Activated CD4-positive, alpha-beta T cell treated with anti-CD3 and anti-CD28 coated beads, Interleukin-2, Interleukin-6, amounts not matched to agents 100 ng/mL and 50 ng/mL, durations not matched to agents 16 hours and 8 hours (primary cell): ENCODE measurements at places on chromosomes 1 and 21.

GRCh38 chr1:225396357-225396756 lies 31.5 kb downstream of the LBR start:
- no peak for DNase-seq

- no peak for DNase-seq
These were observed 4.8 kb upstream of the TLR5 start for GRCh38 chr1:223147873-223148272.

DNA sequence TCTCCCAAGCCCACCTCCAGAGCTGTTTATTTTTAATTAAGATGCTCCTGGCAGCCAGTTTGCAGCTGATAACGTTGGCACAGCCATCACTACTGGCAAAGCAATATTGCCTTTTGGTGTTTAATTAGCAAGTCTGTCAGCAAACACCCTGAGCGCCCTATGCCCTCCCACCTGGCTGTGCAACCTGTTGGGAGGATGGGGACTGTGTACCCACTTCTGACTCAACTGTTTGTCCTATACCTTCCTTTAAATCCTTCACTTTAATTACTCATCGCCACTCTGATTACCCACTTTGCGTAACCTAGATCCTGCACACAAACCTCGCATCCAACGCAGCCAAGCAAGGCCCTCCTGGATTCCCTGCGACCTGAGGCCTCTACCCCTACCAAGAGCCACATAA lies 67.1 kb downstream of the BCAR3 start:
- DNase-seq = no peak

DNA sequence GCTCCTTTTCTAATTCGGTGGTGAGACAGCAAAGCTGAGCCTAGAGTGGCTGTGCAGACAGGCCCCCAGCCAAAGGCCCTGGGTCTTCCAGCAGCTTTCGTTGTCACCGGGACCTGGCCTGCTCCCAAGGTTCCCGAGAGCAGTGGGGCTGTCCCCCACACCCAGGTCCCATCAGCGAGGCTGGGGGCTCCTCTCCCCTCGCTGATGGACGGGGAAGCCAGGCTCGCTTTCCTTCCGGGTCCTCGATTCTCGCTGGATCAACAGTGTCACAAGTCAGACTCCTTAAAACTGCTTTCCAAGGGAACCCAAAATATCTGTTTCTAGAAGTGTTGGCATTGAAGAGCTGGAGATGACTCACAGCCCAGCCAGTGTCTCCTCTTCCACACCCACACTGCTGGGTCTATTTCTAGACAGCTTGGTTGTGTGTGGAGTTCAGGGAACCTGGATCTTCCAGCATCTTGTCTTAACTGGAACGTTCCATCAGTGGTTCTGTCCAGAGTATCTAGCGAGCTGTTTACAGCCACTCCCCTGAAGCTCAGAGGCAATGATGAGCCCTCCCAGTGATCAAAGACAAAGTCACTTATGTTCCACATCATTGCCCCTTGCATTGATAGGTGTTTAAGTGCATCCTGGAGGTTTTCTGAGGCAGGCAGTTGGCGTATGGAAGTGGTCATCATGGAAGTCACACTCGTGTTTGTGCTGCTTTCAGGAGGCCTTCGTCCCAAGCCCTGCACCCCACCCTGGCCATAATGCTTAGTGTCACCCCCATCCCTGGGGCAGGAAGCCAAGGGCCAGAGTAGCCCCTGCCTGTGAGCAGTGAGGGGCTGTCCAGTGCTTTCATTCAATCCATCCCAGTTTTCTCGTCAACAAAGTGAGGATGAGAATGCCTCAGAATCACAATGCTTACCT lies 35.2 kb downstream of the RRP1 start:
- no peak for DNase-seq

- no peak for DNase-seq
These were observed 1.8 kb upstream of the LAMTOR5 start for GRCh38 chr1:110409316-110409715.

DNA sequence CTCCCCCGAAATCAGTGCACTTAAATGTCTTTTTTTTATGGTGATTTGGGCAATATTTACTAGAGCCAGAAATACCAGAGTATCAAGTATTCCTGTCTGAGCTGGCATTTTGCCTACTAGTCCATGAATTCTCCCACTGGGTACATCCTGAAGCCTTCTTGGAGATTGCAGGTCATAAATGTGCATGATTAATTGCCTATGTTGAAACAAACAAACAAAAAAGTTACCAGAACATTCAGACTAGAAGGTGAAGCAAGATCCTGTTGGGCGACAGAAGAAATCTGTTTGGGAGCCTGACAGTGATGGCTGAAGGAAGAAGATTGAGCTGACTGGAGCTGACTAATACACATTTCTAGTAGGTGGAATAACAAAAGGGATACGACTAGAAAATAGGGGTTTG lies 127.4 kb upstream of the NRIP1 start:
- DNase-seq = no peak

GRCh38 chr1:238319957-238320356 lies 429.2 kb upstream of the ZP4 start:
- DNase-seq = no peak

GRCh38 chr1:165666152-165666825 lies 32.1 kb downstream of the ALDH9A1 start:
- no peak for DNase-seq

DNA sequence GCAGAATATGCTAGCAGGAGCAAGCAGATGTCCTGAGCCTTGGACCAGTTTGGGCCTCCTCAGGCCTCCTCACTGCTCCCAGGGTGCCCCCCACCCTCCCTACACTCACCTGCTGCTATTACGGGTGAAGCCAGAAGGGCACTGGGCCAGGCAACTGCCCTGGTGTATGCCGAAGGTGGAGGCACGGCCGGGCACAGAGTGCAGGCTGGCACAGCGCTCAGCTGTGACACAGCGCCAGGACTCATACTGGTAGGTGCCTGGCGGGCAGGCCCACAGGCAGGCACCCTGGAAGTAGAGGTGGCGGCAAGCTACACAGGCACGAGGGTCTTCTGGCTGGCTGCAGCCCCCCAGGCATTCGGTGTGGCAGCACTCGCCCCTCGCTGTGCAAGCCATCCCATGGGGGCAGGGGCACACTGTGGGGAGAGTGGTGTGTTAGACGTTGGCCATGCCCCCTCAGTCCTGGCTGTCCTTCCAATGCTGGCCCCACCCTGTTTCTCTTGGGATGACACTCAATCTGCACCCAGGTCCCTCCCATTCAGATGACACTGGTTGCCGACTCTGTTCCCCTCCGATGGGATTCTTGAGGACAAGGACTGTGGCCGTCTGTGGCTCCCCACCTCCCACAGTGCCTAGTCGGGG lies 7.0 kb downstream of the INSRR start:
- no peak for DNase-seq

GRCh38 chr1:96464522-96464921 lies 257.1 kb upstream of the PTBP2 start:
- no peak for DNase-seq

DNA sequence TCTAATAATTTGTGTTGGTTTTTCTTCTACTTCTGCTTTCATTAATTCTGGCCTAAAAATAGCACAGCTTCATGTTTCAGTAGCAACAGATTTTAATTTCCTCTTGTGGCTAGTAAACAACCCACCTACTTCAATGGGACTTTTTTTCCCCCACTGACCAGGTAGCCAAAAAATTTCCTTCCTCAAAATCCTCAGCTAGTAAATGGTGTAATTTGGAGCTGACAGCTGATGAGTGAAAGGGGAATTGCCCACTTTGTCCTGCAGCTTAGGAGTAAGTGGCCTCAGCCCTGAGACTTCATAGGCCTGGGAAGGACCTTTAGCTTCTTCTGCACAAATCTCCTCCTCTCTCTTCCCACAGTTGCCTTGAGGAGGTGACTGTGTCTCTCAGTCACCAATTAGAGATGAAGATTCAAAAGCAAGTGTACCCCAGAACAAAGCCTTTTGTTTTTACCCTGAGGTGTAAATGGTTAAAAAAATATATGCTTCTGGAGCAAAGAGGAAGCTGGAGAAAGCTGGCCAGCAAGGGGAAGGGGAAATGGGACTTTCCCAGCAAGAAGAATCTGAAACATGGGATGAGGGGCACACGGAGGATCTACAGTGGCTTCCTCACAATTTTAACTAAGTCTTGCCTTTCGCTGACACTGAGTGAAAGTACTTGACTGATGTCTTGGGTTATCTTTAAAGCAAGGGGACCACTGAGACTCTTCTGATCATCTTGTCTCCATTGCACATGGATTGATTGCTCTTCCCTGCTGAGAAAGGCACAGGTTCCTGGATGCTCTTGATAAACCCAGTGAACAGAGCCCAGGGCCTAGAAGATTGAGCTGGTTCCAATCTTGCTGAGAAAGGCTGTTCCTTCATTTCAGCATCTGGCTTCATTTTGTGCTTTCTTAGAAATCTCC lies 35.8 kb upstream of the VCAM1 start:
- DNase-seq = no peak

GRCh38 chr1:2023187-2023586 lies 4.0 kb downstream of the GABRD start:
- DNase-seq = no peak

- DNase-seq = no peak
These were observed 182.0 kb upstream of the C21orf91 start for GRCh38 chr21:18000981-18001686.

- DNase-seq = peak; percentile 41
These were observed 63.6 kb upstream of the ERRFI1 start for GRCh38 chr1:8089535-8090228.

- no peak for DNase-seq
These were observed 59.4 kb downstream of the SYT6 start for GRCh38 chr1:114094363-114094634.

DNA sequence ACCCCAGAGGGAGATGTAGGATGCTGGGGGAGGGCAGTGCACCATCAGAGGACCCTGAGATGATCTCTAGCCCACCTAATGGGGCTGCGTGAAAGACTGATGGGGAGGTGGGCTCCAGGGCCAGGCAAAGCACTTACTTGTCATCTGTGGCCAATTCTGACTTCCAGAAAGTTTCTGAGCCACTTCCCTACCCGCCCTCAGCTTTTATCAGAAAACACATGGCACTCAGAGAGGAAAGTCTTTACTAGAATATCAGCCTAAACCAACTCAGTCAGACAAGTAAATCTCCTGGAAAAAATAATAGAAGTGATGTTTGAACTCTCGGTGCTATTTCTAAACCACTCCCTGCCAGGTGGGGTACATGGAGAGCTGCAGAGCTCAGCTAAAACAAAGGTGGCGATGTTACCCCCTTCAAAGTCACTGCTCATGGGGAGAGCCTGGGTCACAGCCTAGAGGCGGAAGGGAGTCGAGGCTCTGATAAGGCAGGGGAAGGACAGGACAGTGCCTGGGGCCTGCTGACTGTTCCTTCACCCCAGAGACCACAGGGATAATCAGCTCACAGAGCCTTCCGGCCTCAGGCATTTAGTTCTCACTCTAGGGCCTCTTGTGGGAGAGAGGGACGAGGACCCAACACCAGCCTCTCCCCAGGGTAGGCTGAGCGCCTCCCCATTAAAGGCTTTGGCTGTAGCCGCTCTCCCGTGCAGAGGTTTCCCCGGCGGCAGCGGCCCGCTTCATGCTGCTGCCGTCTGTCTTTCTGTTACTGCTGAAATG lies 14.2 kb downstream of the SMIM12 start:
- no peak for DNase-seq

- DNase-seq = no peak
These were observed 423.5 kb downstream of the OMA1 start for GRCh38 chr1:58123051-58123450.

GRCh38 chr1:37425221-37425620 lies 49.2 kb upstream of the ZC3H12A start:
- DNase-seq = no peak

DNA sequence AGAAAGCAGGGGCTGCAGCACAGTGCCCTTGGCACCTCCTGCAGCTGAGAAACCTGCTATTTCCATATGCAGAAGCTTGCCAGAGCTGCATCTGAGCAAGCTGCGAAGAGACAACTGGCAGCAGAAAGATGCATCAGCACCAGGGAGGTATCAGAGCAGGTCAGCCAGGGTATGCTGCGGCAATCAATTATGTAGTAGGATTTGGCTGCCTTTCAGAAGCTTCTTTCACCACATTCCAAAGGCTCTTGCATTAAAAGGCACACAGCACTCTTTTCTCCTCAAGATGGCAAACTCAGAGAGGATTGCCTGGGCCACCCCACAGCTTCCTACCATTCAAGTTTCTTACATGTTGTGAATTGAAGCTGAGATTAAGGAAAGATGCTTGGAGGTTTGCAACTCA lies 47.6 kb upstream of the RAP1A start:
- no peak for DNase-seq

DNA sequence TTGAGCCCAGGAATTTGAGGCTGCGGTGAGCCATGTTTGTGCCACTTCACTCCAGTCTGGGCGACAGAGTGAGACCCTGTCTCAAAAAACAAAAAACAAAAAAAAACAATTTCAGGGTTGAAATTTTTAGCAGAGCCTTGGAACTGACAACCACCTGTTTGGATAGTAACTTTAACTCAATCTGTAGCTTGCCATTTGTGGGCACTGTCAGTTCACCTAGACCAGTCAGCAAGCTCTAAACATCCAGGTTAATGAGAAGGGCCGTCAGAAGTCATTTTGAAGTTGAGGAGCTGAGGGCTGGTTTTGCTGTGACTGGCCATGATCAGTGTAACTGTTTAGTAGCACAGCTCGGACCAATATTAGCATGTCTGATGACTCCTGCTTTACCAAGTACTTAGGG lies 8.4 kb downstream of the TRAPPC10 start:
- no peak for DNase-seq

- no peak for DNase-seq
These were observed 80.6 kb downstream of the DISP3 start for GRCh38 chr1:11559591-11559970.

- no peak for DNase-seq
These were observed 159.8 kb upstream of the KCNJ6 start for GRCh38 chr21:38075833-38076587.

GRCh38 chr1:175820456-175821025 lies 77.1 kb upstream of the TNR start:
- DNase-seq = no peak

GRCh38 chr1:166153525-166154314 lies 13.1 kb downstream of the FAM78B start:
- no peak for DNase-seq

GRCh38 chr21:39911286-39912199 lies 44.3 kb downstream of the PCP4 start:
- no peak for DNase-seq

DNA sequence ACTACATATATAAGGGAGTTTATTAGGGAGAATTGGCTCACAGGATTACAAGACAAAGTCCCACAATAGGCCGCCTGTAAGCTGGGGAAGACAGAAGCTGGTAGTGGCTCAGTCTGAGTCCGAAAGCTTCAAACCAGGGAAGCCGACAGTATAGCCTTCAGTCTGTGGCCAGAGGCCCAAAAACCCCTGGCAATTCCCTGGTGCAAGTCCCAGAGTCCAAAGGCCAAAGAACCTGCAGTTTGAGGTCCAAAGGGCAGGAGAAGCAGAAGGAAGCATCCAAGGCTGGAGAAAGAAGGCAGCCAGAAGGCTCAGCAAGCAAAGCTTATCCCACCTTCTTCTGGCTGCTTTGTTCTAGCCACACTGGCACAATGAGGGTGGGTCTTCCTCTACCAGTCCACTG lies 13.9 kb downstream of the TTLL7 start:
- no peak for DNase-seq

GRCh38 chr21:33125680-33126375 lies 55.9 kb downstream of the OLIG1 start:
- no peak for DNase-seq
